ENCODE measurements at places on chromosomes 2 and 18.

- no peak for DNase-seq
These were observed 13.0 kb downstream of the PTPN4 start for GRCh38 chr2:119772767-119773166.

DNA sequence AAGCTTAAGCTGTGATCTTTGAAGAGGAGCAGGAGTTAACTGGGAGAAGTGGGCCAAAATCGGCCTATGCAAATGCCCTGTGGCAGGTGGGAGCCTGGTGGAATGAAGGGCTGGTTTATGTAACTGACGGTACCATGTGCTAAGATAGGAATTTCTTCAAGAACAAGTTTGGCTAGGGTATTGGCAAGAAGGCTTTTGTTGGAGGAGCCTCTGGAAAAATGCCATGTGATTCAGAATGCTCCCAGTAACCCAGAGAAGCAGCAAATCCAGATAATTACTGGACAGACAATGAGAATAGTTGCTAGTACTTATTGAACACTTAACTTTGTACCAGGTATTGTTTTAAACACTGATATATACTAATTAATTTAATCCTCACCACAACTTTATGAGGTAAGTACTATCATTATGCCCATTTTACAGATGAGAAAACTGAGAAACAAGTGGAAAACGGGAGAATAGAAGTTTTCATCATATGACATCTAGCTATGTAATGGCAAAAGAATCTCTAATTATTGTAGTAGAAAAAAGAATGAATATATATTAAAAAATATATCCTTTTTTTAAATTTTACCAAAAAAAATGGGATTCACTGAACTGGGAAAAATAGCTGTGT, 9.1 kb upstream of the FAM124B start:
- DNase-seq: no peak

DNA sequence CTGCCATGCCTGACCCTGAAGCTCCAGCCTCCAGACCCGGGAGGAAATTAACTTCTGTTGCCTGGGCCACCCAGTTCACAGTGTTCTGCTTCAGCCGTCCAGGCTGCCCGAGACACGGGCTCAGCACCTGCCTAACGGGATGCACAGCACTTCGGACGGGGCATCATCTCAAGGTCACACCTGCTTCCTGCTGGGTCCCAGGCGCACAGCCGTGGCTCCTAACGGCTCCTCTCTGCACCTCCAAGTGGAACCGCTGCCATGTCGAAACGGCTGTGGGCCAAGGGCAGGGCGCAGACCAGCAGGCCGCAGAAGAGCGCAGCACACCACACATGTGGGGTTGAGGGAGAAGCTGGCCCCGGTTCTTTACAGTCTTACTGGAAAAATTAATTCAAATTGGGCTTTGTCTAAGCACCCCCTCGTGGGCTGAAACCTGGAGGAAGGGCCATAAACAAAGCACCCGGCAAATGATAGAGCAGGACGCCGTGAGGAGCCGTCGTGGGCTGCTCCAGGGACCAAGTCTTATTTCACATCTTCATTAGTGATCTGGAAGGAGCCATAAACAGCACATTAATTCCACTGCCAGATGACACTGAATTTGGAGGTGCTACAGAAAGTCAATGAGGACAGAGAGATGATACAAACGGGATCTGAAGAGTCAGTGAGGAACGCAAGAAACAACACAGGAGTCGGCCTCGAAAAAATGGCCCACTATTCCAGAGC, 59.6 kb downstream of the EIPR1 start:
- DNase-seq: no peak

- peak; percentile 41 for DNase-seq
These were observed 298.2 kb downstream of the CDCA7 start for GRCh38 chr2:173652767-173653431.

- no peak for DNase-seq
These were observed 238.4 kb downstream of the ZNF521 start for GRCh38 chr18:25113566-25113965.

DNA sequence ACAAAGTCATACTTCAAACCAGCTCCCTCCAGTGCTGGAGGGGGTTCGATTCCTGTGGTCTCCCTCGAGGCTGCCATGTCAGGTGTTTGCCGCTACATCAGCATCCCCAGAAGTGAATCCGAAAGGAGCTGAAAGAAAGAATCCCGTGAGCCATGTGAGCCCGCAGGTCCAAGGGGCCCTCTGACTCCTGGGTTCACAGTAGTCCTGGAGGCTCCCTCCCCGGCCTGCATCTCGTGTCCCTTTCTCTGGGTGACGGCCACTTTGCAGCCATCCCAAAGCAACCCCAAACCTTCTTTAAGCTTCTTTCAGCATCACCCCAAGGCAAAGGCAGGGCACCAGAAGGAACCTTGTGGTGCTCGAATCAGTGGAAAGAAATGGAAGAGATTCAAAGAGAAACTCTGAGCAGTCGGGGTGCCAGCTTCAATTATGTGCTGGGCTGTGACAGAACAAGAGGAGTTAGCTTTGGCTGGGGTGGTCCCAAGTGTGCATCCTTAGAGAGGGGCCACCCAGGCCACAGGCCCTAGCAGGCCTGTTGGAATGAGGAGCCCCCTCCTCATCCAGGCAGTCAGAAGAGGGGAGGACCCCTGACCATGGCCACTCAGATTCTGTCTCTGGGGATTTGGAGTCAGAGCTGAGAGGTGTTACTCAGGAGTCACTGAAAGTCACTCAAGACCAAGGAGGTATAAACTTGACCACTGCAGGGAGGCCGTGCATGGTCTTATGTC, 59.7 kb downstream of the CIB4 start:
- no peak for DNase-seq

GRCh38 chr2:100704711-100705110, 115.2 kb upstream of the NPAS2 start:
- no peak for DNase-seq

DNA sequence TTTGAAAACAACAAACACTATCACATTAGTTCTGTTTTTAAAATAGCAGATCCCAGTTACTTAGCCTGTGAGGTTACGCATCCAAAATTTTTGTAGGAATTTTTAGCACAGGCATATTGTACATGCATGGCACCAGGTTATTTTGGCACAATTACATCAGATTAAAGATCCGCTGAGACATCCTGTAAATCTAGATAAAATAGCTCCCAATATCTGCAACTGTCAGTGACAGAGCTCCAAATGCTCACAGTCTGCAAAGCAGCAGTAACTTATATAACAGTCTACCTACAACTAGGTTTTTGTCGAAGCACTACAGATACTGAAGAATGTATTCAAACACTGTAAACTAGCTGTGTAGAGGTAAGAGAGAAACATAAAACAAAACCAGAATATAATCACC, 200.7 kb upstream of the KCNH7 start:
- no peak for DNase-seq

- DNase-seq: no peak
These were observed 98.4 kb downstream of the UXS1 start for GRCh38 chr2:106095478-106096298.

DNA sequence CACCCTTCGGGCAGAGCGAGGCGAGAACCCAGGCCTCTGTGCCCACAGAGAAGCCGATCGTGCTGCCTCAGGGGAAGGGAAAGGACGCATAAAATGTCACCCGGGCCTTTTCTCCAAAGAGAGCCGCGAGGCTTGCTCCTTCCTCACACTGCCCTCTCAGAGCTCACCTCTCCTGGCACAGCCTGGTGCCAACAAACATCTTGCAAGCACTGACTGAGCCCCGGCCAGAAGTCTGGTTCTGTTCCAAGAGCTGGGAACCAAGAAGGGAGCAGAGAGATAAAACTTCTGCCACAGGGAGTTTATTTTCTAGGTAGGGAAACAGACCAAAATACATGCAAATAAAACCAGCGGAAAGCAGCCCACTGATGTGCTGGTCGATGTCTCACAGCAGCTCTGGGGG, 13.6 kb upstream of the ADI1 start:
- DNase-seq: no peak

DNA sequence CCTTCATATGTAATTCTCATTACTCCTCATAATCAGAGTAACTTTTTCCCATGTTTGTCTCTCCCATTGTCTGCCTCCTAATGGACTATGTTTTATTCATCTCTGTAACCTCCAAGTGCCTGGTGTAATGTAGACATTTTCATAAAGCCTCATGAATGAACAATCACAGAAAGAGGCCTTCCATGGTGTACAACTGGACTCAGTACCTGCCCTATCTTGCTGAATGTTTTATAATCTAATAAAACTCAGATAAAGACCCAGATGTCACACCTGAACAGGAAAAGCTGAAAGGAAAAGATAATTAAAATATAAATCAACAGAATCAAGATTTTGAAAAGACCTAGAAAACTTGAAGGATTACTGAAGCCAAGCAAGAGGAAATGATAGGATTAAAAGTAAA, 36.7 kb downstream of the RAB1A start:
- no peak for DNase-seq

GRCh38 chr2:8391584-8391983, 290.3 kb upstream of the ID2 start:
- DNase-seq: no peak

DNA sequence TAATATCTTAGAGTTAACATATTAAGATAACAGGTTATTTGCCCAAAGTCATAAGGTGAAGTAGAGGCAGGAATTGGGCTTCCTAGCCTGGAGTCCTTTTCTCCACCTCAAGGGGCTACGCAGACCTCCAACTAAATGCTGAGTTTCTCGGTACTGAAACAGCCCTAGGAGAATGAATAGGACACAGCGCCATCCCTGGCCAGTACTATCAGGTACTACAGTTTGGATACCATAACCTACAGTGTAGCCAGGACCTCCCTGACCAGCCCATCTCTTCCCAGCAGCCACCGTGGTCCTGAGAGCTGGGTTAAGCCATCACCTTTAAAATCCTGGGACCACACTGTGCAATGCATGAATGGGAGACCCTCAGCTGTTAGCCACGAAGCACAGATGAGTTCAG, 15.7 kb downstream of the CASP8 start:
- DNase-seq: no peak

GRCh38 chr18:12990123-12990475, 1.1 kb upstream of the CEP192 start:
- DNase-seq: no peak

DNA sequence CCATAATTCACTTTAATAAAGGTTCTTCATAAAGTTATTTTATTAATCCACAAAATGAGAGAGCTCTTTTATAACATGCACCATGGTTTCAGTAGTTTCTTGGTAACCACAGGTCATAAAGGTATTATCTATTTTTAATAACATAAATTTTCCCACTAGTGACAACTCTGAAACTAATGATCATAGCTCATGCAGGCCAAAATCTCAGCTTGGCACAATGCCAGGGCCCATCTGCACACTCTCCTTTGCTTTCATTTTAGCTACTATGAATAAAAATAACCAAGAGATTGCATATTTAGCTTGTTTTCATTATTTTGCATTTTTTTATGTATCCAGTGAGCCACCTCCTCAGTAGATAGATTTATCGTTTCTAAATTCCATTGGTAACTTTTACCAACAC, 691.8 kb upstream of the CHAC2 start:
- no peak for DNase-seq

Data from GOT3 (cell line).